ENCODE measurements at places on chromosomes 7 and 10.

DNA sequence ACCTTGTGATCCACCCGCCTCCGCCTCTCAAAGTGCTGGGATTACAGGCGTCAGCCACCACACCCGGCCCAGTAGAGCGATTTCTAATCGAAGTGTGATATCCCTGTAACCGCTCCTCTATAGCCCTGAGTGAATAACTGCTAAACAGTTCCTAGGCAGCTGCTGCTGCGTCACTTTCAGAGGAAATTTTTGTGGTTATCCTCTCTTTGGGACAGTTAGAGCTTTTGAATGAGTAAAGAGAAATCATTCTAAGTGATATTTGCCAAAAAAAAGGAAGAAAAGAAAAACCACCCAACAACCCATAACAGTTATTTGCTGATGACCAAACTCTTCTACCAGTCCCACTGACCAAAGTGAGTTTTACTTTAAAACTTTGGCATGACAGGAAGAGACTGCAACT, 59.9 kb downstream of the MKX start:
- DNase-seq: no peak

DNA sequence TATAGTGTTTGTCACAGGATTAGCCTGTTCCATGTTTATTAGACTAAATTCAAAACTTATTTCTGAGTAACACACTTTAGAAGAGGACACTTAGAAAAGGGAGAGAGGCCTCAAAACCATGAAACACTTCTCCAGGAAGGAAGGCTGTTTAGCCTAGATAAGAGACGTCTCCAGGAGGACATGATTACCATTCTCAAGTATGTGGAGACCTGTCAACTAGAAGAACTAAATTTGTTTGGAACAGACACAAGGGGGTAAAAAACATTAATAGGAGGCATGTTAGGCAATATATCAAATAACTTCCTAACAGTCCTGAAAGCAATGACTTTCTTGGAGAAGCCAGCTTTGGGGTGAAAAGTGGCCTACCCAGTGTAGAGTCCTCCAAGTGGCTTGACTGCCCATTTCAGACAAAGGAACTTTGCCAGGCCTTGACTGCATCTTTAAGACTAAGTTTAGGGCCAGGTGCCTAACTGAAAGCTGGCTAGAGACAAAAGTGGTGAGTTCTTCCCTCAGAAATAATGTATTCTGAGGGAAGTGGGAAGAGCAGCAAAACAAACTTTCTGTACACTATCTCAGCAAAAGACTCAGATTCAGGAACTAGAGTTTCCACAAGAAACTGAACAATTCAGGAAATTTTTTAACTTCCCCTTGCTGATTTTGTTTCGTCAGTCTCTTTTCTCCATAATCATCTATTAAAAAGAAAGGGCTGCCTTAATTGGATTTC, 11.8 kb downstream of the NCOA4 start:
- no peak for DNase-seq

DNA sequence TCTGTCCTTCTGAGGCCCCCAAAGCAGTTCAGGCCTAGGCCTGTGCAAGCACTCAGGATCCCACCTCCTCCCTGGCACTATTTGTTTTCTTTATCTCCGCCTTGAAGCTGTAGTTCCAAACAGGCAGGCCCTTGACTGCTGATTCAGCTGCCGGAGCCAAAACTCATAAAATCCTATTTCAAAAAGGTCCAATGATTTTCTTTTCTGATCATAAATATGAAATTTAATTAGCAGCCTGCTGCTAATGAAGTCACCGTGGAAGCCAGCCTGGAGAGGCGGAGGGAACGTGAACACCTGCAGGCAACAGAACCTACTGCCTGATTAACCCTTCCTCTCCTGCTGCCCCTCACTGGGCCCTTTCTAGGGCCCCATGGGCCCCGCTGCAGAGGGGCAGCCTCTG, 60.1 kb downstream of the CARD11 start:
- peak; percentile 58 for DNase-seq

DNA sequence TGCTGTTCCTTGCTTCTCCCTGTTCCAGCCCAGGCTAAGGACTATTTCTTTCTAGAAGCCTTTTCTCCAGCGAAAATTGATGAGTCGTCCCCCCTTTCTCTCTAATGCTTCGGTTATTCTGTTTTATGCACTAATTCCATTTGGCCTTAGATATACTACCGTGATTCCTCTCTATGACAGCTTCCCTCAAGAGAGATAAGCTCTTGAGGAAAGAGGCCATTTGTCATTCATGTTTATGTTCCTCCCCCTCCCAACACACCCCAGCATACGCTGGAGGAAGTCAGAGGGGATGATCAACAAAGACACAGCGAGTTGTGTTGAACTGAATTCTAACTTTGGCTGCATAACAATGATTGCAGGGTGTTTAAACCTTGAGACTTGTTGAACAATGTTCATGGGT, 198.8 kb downstream of the BMPER start:
- DNase-seq: no peak

GRCh38 chr10:9294865-9295264, 1240.4 kb downstream of the GATA3 start:
- DNase-seq: no peak

DNA sequence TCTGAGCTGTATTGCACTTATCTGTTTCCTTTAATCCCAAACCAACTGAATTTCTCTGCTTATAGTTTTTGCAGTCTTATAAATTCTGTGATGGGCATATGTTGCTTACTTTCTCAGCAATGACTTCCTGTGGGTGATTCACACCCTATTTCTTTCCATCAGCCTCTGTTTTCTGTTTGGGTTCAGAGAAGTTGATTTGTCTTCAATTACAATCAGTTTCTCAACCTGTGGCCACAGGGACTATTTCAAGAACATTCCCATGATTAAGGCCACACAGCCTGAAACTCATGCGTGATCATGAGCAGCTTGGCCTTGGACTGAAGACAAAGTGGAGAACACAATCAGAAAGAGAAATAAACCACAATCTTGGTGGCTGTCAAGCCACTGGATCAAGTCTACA, 1174.6 kb upstream of the C7orf33 start:
- no peak for DNase-seq

DNA sequence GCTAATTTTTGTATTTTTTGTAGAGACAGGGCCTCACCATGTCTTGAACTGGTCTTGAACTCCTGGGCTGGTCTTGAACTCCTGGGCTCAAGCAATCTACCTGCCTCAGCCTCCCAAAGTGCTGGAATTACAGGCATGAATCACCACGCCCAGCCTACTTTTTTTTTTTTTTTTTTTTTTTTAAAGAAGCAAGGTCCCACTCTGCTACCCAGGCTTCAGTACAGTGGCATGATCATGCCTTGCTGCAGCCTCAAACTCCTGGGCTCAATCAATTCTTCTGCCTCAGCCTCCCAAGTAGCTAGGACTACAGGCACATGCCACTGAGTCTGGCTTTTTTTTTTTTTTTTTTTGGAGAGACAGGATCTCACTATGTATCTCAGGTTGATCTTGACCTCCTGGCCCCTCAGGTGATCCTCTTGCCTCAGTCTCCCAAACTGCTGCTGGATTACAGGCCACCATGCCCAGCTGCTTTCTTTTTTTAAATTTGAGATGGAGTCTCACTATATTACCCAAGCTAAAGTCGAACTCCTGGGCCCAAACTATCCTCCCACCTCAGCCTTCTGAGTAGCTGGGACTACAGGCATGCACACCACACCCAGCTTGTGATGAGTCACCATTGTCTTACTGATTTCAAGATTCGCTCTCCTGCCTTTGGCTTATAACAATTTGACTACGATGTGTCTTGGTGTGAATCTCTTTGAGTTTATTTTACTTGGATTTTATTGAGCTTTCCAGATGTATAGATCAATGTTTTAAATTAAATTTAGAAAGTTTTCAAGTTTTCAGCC, 9.0 kb downstream of the RPEL1 start:
- DNase-seq: no peak

GRCh38 chr10:7306147-7306546, 104.7 kb downstream of the SFMBT2 start:
- no peak for DNase-seq

GRCh38 chr7:94061326-94061725, 57.2 kb upstream of the BET1 start:
- no peak for DNase-seq

DNA sequence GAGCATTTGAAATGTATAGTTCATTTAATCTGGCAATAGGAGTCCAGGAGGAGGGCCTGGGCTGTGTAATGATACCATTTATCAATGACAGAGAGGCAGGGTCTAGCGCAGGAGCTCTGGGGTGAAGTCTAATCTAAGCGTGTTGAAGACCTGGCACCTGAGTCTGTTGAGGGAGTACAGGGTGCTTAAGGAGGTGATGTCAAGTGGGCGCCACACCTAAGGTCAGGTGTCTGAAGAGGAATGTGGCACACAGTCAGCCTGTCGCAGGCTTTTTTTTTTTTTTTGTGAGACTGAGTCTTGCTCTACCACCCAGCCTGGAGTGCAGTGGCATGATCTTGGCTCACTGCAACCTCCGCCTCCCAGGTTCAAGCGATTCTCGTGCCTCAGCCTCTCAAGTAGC, 2.3 kb downstream of the LLCFC1 start:
- DNase-seq: no peak

- DNase-seq: no peak
These were observed 42.8 kb upstream of the GRB10 start for GRCh38 chr7:50825465-50825864.

DNA sequence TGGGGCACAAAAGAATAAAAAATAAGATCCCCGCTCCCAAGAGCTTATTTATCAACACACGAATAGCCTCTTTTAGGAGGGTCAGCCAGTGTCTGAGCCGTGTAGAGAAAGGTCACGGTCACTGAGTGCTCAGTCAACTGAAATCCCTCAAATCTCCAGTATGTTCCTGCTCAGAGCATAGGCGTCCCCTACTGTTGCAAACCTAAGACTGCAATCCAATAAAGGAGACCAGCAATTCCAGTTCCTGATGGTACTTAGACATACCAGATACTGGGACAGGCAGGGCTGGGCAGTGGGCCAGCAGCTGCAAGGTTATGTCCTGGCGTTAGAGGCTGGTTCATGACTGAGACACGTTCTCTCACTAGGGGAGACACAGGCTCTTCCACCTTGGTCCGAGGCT, 93.6 kb downstream of the CACNB2 start:
- DNase-seq: no peak

- DNase-seq: no peak
These were observed 147.1 kb downstream of the NEURL1 start for GRCh38 chr10:103640436-103641181.

- no peak for DNase-seq
These were observed 105.8 kb downstream of the ARHGAP22 start for GRCh38 chr10:48498940-48499510.

GRCh38 chr7:33831389-33832141, 73.8 kb upstream of the BMPER start:
- DNase-seq: no peak

- DNase-seq: no peak
These were observed 6.3 kb downstream of the TSPAN13 start for GRCh38 chr7:16759840-16760239.

GRCh38 chr7:140008755-140009610, 53.8 kb downstream of the PARP12 start:
- no peak for DNase-seq

DNA sequence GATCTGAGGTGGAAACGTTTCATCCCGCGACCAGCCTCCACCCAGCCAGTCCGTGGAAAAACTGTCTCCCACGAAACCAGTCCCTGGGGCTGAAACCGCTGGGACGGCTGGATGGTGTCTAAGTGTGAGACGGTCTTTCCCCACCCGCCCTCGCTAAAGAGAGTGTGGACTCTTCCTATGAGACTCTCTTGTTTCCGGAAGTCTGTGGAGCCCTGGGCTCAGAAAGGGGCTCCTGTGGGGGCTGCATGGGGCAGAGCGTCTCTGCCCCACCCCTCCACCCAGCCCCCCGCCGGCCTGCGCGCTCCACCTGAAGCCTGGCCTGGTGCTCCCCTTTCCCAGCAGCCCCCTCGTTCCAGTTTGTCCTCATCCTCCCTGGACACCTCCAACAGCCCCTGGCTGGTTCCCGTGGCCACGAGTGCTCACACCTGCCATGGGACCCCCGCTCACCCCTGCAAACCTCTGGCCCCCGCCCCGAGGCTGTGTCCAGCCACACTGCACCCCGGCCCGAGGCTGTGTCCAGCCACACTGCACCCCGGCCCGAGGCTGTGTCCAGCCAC, 28.7 kb downstream of the CFAP46 start:
- no peak for DNase-seq

GRCh38 chr10:3807928-3808496, 23.0 kb upstream of the KLF6 start:
- no peak for DNase-seq

GRCh38 chr10:65940816-65941662, 984.8 kb upstream of the LRRTM3 start:
- DNase-seq: no peak

All from NCI-H2171 treated with DMSO at 0.1 percent for 48 hours (cell line).